Adipocyte (in vitro differentiated cells): ENCODE measurements at places on chromosomes 16 and 17.

DNA sequence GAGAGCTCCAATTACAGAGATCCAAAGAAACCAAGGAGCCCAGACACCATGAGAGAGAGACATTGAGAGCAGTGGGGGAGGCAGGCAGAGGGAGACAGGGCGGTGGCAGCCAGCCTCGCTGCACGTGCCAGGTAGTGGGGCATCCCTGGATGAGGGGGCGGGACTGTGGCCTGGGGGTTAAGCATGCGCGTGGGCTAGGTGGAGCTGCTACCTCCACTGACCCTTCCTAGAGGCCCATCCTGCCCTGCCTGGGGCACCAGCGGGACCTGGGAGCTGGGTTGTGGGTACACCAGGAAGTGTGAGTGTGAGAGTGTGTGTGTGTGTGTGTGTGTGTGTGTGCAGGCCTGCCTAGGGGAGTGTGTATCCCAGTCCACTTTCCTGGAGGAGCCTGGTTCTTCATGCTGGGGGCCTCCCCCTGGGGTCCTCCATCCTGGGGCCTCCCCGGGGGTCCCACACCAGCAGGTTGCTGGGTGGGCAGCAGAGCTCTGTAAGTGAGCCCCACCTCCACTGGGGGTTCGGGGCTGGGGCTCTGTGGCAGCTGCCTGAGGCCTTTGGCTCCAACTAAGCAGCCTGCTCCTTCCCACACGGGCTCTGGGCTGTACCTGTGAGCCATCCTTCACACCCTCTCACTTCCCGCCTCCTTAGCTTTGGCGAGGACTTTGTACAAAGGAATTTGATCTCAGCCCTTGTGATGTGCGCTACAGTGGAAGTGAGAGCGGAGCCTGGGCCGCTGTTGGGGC, 127.4 kb downstream of the IRF8 start:
- no peak for DNase-seq

DNA sequence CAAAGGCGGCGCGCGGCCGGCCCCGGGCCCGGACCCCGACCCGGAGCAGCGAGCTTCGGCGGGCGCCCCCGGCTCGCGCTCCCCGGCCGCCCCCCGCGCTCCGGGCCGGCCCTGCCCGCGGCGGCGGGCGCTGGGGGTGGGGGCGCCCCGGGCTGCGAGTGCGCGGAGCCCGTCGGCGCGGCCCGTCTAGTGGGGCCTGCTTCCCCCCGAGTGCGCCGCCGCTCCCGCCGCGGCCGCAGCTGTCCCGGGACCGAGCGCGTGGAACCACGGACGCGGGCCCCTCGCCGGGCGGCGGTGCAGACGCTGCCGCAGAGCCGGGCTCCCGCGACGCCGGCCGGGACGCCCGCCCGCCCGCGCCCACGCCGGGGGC, 308 bp downstream of the ADCY9 start:
- DNase-seq, result no peak

DNA sequence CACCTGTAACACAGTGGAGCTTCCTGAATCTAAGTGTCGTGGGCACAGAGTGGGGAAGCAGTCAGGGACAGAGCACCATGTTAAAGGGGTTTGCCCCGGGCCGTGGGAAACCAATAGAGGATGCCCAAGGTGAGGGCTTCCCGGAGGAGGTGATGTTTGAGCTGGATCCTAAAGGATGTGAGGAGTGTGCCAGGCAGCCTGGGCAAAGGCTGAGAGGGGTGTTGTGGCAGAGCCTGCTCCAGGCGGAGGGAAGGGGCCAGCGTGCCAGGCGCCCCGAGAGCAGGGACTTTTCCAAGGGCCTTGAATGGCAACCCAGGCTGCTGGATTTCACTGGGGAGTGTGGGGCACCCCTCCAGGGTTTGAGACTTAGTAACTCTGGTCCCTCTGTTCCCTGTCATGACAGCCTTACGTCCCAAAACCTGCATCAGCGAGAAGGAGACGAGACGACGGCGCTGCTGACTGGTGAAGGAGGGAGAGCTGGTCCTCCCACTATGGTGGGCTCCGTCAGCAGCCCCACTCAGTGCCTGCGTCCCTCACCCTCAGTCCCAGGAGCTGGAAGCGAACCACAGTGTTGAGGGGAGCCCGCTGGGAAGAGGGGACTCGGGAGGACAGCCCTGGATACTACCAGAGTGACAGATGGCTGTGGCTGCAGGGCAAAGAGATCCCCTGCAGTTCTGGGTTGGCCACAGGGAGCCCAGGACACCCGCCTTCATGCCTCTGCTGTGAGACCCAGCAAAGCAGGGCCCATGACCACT, 228.4 kb downstream of the KATNIP start:
- no peak for DNase-seq

DNA sequence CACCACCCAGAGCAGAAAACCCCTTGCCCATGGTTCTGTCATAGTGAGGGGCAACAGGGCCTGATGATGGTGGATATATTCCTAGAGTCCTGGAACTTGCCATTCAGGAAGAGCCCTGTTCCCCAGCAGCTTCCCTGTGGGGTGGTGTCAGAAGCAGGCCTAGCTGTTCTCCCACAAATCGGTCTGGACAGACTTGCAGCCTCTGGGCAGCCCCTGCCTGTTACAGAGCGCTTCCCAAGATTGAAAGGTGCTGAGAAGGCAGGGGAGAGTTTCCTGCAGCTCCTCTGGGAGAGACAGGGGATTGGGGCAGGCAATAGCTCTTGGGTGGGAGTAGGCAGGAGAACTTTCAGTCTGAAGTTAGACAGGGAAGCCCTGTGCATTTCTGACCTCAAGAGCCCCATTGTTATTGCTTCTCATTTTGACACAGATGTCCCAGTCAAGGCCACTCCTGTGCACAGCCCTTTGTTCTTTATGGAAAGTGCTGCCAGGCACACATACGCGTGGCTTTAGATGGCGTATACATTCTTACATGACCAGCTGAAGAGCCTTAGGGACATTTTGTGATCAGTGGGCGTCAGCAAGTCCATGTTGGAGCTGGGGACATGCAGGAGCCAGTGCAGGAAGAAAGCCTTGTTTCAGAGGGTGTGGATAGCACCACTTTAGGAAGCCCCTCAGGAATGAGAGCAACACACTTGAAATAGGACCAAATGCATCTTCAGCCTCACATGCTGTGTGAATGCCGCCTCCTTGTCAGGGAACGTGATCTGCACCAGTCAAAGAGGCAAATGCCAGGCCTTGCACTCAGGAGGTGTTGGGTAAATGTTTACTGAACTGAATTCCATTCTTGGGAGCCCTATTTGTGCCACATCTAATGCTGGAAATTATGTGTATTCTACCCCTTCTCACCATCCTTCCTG, 67.5 kb downstream of the GNAO1 start:
- no peak for DNase-seq

GRCh38 chr17:867896-868489, 85.8 kb downstream of the MRM3 start:
- DNase-seq, result no peak

GRCh38 chr17:27207073-27207513, 86.8 kb upstream of the WSB1 start:
- peak; percentile 78 for DNase-seq

- peak; percentile 21 for DNase-seq
These were observed 1.6 kb downstream of the UBTF start for GRCh38 chr17:44217738-44218343.

DNA sequence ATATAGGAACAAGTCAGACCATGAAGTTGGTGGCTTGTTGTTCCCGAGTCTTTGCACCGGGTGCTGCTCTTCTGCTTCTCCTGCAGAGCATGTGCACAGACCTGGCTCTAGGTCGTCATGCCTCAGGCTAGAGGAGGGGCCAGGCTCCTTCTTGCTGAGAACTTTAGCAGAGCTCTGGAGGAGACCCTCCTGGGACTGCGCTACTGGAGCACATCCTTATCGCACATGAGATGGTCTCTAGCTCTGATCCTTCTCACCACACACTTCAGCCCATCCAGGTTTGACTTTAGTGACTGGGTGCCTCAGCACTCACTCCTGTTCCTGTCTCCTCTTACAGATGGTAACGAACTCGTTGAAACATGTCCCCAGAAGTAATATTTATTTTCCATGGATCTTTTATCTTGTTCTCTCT, 14.9 kb downstream of the FOXK2 start:
- DNase-seq, result no peak

- DNase-seq, result no peak
These were observed 387.1 kb downstream of the XYLT1 start for GRCh38 chr16:17083628-17084027.
